AG09309 (cell line): ENCODE measurements at places on chromosomes 7 and 10.

DNA sequence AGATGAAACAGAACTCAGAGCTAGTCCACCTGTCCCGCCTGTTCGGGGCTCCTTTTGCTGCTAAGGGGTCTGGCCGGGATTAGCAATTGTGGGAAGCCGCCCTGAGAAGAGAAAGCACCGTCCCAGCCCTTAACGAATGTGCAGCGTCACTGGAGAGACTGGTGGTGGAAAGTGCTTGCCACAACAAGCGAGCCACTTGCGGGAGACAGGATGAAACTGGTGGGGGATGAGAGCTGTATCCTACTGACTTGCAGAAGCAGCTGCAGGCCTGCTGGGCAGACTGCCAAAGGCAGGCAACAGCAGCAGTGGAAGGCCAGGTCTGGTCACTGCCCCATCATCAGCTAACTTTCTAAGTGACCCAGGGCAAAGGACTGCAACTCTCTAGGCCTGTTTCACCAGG is 95.4 kb downstream of the FAM53B start:
- DNase-seq: peak; percentile 8

DNA sequence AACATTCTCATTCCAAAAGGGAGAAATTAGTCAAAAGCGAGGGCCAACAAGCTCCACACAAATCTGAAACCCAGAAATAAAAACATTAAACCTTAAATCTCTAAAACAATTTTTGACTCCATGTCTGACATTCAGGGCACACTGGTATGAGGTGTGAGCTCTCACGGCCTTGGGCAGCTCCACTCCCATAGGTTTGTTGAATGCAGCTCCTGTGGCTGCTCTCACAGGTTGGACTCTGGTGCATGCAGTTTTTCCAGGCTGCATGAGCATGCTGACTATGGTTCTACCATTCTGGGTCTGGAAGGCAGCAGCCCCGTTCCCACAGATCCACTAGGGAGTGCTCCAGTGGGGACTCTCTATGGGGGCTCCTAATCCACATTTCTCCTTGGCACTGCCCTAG is 887.1 kb upstream of the GHITM start:
- DNase-seq: no peak

- DNase-seq: no peak
Measured at GRCh38 chr10:86856156-86856555, 99.7 kb downstream of the BMPR1A start.

- DNase-seq: peak; percentile 39
Measured at GRCh38 chr10:31707093-31708039, 221.3 kb downstream of the ARHGAP12 start.

DNA sequence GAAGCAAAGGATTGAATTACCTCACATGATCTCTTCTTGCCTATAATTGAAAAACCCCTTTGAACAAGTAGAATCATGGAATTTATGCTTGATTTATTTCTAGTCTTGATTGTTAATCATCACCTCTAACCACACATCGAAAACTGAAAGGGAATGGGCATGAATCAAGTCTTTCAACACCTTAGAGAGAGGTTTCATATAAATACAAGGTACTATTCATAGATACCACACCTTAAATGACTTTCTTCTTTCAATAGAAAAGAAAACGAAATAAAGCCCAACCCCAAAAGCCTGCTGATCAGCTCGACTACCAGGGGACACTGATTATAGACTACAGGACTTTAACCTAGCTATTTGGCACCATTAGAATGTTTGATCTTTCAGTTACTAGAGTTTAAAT is 128.6 kb upstream of the PTPRZ1 start:
- no peak for DNase-seq

GRCh38 chr7:148944935-148945934 is 61.1 kb upstream of the EZH2 start:
- peak; percentile 61 for DNase-seq

DNA sequence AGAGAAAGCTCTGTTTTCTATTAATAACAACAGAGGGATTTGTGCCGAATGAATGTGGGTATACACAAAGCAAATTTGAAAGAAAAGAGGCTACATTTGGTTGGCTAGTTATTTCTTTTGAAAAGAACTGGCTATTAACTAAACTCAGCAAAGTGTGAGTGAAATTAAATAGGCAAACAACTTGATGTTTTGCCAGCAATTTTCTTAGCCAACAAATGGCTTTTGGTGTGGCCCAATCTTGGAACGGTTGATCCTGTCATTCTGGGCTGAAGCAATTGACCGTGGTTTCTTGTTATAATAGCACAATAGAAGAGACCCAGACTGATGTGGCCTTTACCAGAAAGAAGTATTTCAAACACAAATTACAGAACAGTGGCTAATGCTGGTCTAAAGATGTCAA is 898.6 kb downstream of the KCNMA1 start:
- no peak for DNase-seq

GRCh38 chr7:111098011-111098925 is 7.3 kb downstream of the LRRN3 start:
- no peak for DNase-seq

DNA sequence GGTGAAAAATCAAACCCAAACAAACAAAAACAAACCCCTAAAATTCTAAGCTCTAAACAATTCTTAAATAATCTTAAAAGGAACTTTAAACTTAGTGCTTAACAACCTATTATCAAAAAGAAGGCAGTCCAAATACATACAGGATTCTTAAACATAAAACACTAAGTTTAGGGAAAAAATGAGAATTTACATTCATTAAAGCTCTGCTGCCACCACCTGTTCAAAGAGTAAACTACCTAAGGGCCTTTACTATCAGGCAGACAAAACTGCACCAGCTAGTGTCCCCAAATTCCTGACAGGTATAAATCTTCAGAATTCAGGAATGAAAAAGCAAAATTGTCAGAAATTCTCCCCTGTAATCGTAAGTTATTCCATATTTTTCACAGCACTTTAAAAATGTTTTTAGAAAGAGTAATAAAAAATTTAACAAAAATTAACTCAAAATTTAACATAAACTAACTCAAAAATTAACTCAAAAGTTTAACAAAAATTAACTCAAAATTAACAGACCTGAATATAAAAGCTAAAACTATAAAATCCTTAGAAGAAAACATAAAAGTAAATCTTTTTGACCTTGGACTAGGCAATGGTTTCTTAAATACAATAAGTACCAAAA is 55.1 kb downstream of the PDZD8 start:
- DNase-seq: no peak

DNA sequence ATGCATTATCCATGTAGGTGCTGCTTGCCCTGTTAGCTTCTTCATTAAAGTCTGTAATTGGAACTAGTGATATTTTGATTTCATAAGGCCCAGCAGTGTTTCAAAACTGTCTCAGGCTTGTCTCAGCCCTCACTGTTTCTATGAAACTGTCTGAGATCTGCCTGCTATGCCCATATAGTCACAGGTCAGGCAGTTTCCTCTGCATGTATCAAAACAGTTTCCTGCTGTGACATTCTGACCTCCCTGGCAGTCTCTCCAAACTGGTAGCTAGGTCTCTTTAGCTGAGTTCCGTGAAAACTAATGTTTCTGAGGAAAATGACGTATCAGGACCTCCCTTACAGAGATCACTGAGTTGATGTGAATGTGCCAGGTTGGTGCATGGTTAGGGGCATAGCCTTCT is 18.9 kb upstream of the SEMA3D start:
- no peak for DNase-seq

- no peak for DNase-seq
Measured at GRCh38 chr7:38179776-38180226, 1.8 kb downstream of the STARD3NL start.

GRCh38 chr10:24272374-24272773 is 63.4 kb downstream of the KIAA1217 start:
- no peak for DNase-seq
